Erythroblast (primary cell): ENCODE measurements at places on chromosomes 4 and X.

DNA sequence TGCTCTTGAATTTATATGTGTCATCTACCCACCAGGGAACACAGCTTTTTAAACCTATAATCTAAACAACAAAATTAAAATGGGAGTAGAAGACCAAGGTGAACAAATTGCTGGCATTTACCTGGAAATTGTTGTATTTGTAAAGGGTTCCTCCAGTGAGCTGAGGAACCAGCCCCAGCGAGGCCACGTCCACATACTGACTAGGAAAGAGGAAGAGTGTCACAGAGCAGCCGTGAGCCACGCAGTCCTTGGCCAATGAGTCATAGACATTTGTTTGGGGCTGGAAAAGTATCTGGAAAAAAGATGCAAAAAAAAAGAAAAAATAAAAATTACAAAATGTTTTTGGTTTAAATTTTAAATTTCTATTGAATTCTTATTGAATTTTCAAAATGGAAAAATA is 58.7 kb downstream of the METTL14 start:
- no peak for DNase-seq

DNA sequence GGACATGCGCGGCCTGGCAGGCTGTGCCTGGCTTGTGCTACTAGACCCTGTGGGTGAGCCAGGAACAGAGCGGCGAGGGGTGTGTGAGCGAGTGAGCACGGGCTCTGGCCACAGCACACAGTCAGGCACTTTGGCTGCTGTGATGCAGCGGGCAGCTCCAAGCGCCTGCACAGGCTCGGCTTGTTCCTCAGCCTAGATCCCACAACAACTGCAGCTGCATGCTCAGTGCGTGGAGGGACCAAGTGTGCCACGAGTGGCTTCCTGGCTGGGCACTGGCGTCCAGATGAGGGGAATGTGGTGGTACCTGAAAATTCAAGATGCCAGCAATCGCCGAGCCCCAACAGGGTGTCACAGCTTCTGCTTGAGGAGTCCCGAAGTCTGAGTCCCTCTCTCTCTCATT is 1056.6 kb downstream of the RAPGEF2 start:
- no peak for DNase-seq

DNA sequence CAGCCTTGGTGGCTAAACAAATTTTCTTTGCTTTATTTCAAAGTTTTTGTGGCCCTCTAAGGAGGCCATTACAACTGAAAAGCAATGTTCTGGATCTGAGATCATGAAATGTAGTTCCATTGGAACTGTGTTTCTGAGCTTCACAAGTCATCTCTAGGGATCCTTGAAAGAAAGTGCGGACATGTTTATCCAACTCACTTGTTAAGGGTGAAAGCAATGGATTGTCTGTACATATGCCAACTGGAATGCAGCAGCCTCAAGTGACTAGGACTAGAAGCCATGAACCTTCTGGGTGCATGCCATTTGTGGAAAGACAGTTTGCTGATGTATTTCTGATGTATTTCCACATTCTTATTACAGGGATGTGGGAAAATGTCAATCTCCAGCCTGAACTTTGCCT is 36.7 kb upstream of the KLHL13 start:
- DNase-seq, result no peak

- no peak for DNase-seq
Observed at GRCh38 chr4:182074810-182075209, 168.4 kb upstream of the TENM3 start.

- DNase-seq, result no peak
Observed at GRCh38 chr4:125243789-125244397, 70.9 kb upstream of the FAT4 start.

GRCh38 chrX:146055733-146056132 is 238.1 kb downstream of the SLITRK2 start:
- no peak for DNase-seq

- DNase-seq, result no peak
Observed at GRCh38 chr4:6086846-6087245, 68.6 kb upstream of the C4orf50 start.
